ENCODE measurements at places on chromosomes 4 and X.

- DNase-seq: no peak
These were observed 130.2 kb downstream of the AMELX start for GRCh38 chrX:11423362-11423818.

DNA sequence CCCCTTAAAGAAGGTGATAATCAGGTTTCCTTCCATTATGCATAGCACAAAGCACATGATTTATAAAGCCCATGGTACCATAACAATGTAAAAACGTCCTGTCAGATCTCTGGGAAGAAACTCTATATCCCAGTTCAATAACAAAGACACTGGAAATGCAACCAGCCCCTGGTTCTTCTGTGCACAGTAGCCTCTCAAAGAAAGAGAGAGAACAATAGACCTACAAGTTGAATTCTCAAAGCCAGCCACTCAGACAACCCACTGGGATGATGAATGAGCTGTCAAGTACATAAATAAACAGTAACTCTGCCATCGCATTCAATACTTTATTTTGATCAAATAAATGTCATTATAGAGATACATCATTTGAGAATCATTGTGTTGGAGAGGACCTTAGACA lies 400.1 kb upstream of the CPEB2 start:
- no peak for DNase-seq

GRCh38 chr4:186755550-186756519 lies 32.2 kb upstream of the FAT1 start:
- no peak for DNase-seq

GRCh38 chr4:1518997-1519700 lies 112.9 kb upstream of the NKX1-1 start:
- DNase-seq: no peak

GRCh38 chr4:86294883-86295282 lies 65.0 kb downstream of the MAPK10 start:
- DNase-seq: no peak

DNA sequence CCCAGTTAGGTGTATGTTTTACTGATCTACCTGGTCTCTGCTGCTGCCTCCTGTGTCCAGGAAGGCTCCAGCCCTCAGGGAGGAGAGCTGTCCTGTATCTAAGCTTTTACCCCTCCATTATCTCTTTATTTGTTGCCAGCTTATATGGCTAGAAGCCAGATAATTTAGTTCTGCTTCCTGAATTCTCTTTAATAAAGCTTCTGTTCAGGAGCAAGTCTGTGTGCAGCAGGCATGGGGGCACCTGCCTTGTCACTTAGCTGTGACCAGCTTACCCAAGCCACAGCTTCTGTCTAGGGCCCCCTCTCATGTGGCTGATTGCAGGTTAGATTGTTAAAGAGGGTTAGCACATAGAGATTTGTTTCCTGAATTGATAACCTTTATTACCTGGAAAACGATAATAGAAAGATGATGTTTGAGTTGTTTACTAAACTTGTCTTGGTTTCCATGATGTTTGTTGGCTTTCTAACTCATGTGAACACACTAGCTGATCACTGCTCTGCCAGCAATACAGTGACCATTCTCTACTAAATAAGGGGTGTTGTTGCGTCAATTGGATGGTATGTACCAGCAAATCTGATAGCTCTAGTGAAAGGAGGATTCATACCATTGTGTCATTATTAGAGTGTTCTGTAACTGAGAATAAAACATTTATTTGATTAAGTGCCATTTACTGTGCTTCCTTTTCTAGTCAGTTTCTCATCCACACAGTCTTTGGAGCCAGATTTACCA lies 189.8 kb upstream of the ANK2 start:
- DNase-seq: no peak

DNA sequence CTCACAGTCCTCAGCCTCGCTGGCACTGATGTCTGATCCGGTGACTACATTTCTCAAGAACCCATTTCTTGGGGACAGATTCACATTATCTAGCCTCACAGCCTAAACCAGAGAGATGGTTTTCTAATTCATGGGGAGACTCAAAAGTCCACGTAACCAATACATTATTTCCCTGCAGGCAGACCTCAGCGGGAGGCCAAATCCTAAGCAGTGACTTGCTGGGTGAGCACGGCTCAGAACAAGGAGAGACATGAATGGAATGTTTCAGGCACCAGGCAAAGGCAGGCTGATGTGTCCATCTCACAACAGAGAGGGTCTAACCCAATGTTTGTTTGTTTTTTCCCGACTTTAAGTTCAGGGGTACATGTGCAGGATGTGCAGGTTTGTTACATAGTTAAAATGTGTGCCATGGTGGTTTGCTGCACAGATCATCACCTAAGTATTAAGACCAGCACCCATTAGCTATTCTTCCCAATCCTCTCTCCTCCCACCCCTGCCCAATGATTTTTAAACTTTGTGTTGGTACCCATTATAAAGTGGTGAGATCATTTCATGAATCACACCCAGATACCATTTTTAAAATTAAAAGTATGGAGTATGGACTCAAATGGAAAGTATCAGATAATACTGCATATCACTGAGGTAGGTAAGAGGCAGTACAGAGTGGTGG lies 53.3 kb downstream of the SCD5 start:
- peak; percentile 69 for DNase-seq

- no peak for DNase-seq
These were observed 90.2 kb downstream of the TET2 start for GRCh38 chr4:105236916-105237311.

DNA sequence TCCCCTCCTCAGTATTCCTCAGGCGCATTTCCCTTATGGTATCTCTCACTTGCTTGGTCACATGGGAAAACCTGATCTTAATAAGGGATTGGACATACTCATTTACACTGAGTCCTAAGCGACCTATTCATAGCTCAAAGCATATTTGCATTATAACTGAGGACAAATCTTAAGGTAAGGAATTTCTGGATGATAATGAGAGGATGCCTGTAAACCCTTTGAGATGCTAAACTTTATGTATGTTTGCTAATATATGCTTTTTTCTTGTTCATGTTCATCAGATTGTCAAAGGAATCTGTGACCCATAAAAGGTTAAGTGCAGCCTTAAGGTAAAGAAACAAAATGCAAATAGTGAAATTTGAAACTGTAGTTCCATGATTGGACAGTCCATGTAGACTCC lies 53.8 kb upstream of the TRPC5OS start:
- no peak for DNase-seq

GRCh38 chrX:120287513-120288112 lies 23.6 kb downstream of the TMEM255A start:
- no peak for DNase-seq

DNA sequence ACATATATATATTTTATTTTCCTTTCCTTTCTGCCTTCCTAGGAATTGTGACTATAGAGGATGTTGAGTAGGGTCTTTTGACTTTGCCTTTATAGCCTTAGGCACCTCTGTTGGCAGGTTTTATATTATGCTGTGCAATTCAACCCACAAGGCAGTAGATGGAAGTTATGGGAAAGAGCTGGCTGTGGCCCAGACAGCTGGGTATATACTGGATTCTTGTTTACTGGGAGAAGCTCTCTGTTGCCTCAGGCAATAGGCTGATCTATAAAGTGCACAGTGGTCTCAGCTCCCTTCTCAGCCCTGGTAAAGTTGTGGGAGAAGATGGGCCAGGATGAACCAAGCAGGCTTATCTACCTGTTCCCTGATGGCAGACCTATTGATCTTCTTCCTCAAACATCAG lies 342.0 kb downstream of the GBA3 start:
- no peak for DNase-seq

DNA sequence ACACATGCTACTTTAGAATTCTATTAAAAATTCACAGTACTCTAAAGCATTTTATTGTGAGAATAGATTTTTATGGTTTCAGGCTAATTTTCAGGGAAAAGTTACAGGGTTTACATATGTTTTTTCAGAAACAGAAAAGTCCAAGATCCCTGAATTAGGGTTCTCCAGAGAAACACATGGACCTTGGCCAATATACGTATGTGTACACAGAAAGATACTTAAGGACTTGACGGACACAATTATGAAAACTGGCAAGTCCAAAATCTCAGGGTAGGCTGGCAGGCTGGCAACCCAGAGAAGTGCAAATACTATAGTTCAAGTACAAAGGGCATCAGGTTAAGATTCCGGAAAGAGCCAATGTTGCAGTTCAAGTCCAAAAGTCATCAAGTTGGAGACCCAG lies 1897.8 kb upstream of the PCDH10 start:
- no peak for DNase-seq

DNA sequence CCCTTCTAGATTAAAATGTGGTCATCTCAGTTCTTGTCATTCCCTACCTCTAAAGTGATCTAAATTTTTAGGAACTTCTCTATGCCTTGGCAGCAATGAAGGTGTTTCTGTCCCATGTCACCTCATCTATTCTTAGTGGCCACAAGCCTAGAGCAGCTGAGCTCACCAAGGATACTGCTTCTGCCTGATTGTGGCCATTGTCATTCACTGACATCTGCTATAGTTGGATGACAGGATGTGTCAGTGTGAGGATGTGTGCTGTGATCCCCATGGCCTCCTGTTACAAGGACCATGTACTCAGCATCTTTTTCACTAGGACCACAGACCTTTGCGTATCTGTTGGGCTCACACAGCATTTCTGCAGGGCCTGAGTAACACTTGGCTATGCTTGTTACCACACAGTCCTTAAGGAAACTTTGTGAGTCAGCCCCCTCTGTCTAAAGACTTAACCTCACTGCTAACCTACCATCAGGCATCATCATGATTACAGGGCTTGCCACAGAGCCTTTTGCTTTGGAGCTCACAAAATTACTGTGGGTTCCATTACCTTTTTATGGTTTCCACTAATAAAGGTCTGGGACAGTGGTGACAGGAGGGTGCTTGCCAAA lies 421.0 kb downstream of the ADAM29 start:
- no peak for DNase-seq

- no peak for DNase-seq
These were observed 869.6 kb downstream of the CCSER1 start for GRCh38 chr4:90996813-90997212.

GRCh38 chr4:28481565-28481964 lies 1620.9 kb downstream of the STIM2 start:
- DNase-seq: no peak

GRCh38 chrX:3697701-3698279 lies 15.7 kb downstream of the PRKX start:
- no peak for DNase-seq
